Activated naive CD8-positive, alpha-beta T cell treated with anti-CD3 and anti-CD28 coated beads, Interleukin-2, amount 10 ng/mL, durations not matched to agents 7 days and 5 days (primary cell): ENCODE measurements at places on chromosomes 3 and 15. TPM values are rescaled to one million over a fixed set of nuclear protein-coding genes. Genes with fewer than 3 reads are reported as not detected.
A peak's percentile ranks its signal among the peaks of the same experiment; 100 is the strongest.

DNA sequence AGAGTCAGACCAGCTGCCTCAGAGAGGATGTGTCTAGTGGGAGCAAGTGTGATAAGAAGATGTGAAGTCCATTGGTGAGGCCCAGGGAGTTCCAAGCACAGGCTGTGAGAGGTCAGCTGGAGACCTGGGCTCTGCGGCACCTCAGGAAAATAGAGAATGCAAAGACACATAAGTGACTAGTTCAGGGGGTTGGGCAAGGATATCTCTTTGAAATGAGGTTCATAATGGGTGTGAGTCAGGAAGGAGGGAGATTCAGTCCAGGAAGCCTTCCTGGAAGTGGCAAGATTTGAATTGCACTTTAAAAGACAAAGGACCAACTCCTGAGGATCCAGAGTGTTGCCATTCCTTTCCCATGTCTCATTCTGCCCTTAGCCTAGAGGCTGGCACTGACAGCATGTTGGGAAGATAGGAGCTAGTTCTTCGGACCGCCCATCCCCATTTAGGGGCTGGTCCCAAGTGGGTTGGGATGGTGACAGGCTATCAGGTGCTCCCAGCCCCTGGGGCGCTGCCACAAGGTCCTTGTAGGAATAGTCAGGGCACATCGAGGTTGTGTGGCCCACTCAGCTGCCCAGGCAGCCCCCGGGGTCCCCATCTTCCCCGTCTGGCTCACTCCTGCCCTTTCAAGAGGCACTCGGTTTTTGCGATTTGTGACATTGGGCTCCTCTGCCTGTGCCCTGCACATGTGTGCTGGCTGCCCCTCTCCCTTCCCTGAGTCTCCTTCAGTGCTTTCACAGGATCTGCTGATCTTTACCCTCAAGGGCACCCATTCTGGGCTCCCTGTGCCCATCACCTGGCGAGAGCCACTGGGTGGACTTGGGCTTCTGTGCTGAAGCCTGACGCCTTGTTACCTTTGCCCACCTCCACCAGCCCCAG is 23.7 kb downstream of the ESYT3 start:
- DNase-seq: no peak

- no peak for DNase-seq
Measured at GRCh38 chr3:169624533-169624972, 39.0 kb downstream of the MECOM start.

- no peak for DNase-seq
Measured at GRCh38 chr3:14125193-14126016, 553 bp downstream of the TMEM43 start.

DNA sequence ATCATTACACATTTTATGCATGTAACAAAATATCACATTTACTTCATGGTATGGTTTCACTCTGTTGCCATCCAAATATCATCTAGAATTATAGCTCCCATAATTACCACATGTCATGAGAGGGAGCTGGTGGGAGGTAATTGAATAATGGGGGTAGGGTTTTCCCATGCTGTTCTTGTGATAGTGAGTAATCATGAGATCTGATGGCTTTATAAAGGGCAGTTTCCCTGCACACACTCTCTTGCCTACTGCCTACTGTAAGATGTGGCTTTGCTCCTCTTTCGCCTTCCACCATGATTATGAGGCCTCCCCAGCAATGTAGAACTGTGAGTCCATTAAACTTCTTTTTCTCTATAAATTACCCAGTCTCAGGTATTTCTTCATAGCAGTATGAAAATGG is 123.4 kb downstream of the SATB1 start:
- no peak for DNase-seq

DNA sequence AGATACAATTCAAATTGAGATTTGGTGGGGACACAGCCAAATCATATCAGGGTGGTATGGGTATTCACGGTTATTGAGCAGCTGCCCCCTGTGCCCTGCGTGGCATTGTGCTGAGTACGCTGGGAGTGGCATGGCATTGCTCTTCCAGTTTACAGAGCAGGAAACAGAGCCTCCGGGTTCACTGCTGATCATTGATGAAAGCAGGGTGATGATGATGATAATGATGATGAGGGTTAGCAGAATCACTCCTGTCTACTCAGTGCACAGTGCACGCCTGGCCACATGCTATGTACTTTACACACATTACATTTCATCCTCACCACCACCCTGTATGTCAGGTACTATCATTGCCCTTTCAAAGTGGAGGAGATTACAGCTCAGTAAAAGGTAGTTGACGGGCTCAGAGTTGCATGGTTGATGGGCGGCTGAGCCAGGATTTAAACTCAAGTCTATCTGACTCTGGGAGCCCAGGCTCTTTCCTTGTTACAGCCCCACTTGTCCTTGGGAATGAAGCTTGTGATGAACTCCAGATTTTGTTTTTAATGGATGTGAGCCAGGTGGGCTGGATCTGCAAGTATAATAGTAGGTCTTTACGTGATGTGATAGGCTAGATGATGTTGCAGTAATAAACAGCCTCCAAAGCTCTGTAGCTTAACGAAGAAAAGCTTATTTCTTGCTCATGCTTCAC is 87.6 kb upstream of the MYZAP start:
- DNase-seq: no peak

DNA sequence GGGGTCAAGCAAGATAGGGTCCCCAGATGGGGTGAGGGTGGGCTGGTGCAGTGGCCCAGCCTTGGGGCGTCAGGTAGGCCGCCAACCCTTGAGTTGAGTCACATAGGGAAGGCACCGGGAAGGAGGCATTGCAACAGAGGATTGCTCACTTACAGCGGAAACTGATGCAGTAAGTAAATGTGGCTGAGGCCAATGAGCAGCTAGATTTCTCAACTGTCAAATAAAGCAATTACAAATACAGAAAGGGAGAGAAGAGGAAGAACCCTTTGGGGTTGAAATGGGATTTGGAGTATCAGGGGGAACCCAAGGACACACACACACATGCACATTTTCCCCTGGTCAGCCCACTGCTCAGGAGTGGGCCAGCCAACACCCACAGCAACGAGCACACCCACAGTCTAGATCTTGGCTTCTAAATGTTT is 44.0 kb downstream of the CHSY1 start:
- no peak for DNase-seq

DNA sequence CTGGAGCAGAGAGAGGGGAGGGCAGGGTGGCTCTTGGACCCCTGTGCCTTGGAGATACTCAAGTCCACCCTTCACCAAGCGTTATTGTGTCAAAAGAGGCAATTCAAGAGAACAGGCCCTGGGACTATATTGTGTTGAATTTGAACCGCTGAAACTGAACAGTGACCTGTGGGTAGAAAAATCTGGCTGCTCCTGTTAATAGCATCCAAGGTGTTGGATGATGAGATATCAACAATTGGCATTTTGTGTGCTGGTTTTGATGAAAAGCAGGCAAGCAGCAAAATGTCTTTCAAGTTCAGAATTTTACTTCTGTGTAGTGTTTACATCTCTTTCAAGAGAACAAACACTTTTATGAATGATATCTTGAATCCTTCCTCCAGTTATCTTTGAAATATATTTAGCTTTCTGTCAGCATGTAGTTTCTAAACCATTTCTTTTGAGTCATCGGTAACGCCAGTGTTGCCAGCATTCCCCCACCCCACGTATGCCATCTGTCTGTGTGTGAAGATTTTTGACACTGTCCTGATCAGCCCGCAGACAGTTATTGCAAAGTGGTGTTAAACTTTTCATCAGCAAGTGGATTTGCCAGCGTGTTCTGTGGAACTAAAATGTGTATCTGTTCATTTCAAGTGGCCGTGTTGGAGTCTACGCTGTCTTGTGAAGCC is 34.8 kb downstream of the PDHB start:
- DNase-seq: no peak

- DNase-seq: no peak
Measured at GRCh38 chr3:8741581-8742261, 8.1 kb downstream of the CAV3 start.

GRCh38 chr3:189288348-189289235 is 116.8 kb downstream of the TPRG1 start:
- DNase-seq: no peak

DNA sequence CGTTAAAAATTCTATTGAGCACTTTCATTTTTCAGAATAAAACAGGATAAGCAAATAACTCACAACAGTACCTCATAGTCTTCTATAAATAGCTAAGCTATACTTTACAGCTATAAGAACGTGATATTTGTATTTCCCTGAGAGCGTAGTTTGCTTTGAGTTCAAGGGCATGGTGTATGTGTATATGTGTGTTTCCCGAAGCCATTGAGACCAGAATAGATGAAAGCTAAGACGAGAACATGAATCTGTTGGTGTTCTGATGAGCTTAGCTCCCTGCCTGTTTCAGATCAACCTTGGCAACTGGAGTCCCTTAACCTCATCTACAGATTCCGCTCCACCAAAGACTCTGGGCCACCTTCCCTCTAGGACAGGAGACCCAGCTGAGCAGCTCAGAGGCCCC is 59.5 kb upstream of the MCF2L2 start:
- DNase-seq: no peak

GRCh38 chr3:71530903-71531530 is 52.5 kb downstream of the FOXP1 start:
- DNase-seq: no peak

DNA sequence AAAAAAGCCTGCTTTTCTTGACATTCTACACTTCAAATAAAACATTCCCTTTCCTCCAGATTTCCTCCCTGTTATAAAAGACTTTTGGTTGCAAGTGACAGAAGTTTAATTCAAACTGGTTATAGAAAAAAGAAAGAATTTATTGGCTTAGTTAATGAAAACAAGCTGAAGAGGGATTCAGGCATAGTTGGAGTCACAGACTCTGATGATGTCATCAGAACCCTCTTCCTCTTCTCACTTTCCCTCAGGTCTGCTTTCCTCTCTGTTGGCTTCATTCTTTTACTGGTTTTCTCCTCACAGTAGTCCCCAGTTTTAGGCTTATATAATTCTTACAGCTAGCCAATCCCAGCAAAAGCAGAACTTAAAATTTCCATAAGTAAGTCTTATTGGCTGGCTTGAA is 32.0 kb upstream of the MBNL1 start:
- no peak for DNase-seq

- peak; percentile 84 for DNase-seq
Measured at GRCh38 chr3:39383045-39383880, at the start of gene SLC25A38. SLC25A38 (plus strand) TSS chr3:39383370; CDS start chr3:39383725, 355 bp downstream.

GRCh38 chr15:52406601-52407000 is 111.0 kb upstream of the MYO5C start:
- DNase-seq: no peak

DNA sequence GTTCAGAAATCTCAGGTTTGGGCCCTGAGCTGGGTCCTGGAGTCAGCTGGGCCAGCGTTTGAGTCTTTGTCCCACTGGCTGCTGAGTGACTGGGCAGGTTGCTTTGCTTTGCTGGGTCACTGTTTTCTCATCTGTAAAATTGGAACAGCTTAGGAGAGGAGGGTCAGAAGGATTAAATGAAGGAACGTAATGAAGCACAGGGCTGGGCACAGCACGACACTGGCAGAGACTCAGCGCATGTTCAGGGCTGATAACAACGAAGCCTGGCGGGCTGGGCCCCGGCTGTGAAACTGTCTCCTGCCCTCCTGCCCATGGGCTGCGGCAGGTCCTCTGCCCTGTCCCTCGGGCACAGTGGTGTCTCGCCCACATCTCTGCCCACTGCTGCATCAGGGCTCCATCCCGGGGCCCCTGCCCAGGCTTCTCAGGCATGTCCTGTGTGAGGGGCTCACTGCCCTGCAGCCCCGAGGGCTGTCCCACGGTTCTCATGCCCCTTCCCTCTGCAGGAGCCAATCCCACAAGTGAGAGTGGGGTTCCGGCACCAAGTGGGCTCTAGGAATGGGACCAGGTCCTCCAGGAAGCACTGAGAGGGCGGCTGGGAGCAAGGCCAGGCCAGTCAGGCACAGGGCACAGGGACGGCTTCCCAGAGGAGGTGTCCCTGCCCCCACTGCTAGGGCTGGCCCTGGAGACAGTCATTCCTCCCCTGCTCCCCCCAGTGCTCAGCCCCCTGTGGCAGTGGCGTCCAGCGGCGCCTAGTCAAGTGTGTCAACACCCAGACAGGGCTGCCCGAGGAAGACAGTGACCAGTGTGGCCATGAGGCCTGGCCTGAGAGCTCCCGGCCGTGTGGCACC is 88.0 kb downstream of the TBC1D2B start:
- DNase-seq: no peak

DNA sequence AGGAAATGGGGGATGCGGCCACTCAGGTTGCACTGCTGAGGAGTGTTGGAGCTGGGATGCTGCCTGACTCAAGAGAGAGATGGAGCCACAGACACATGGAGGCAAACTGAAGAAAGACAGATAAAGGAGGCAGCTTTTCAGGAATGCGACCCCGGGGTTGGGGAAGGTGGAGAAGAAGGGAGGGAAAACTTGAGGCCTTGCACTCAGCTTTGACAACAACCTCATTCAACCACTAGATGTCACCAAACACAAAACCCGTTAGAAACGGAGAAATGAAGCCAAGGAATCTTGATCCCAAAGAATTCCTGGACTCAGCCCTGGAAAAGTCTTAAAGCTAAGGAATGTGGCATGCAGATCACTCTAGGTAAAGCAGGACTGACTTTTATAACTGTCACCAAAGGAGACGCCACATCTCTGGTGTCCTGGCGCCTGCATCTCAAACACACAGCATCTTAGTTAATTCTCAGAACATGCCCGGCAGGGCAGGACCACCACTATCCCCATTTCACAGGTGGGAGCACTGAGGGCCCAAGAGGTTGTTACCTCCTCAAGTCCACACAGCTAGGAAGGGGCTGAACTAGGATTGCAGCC is 59.6 kb upstream of the LMCD1 start:
- no peak for DNase-seq

DNA sequence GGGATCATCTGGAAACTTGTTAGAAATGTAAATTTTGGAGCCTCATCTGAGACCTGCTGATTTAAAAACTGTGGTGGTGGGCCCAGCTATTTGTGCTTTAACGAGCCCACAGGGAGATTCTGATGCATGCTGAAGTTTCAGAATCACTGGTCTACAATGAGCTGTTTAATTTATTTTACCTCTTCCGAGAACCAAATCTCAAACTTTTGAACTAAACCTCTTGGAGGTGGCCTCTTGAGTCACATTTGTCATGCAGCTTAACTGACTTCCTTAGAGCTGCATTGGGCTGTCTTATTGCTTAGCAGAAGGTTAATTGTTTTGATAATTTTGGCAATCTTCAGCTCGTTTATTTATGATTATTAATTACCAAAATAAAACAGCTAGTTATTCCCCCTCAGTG is 112.1 kb upstream of the NPHP3 start:
- DNase-seq: no peak

GRCh38 chr3:128372281-128372680 is 94.4 kb downstream of the DNAJB8 start:
- no peak for DNase-seq

PPM1M gene
- 101 TPM for total RNA-seq

ALS2CL gene
- 3.6 TPM for total RNA-seq

RTP3 gene
- not detected for total RNA-seq

KCNAB1 gene
- total RNA-seq: not detected

CACNA2D2 gene
- total RNA-seq: 2.5 TPM

PLA2G4E gene
- not detected for total RNA-seq

CFAP100 gene
- not detected for total RNA-seq

ZBBX gene
- not detected for total RNA-seq

CAMK1 gene
- total RNA-seq: 26.9 TPM

ACAN gene
- not detected for total RNA-seq

MORC1 gene
- not detected for total RNA-seq
